ENCODE measurements at places on chromosomes 2 and 18. TPM values are rescaled to one million over a fixed set of nuclear protein-coding genes. Genes with fewer than 3 reads are reported as not detected.

Gene RPRD1A
- total RNA-seq = 68.8 TPM

Gene VIT
- total RNA-seq = not detected

Gene VAMP5
- total RNA-seq = 1.4 TPM

Gene KYNU
- not detected for total RNA-seq

Gene MYO5B
- total RNA-seq = 2.7 TPM

Gene LDLRAD4
- total RNA-seq = 0.29 TPM

Gene GYPC
- 2.0 TPM for total RNA-seq

Gene PTPRN
- total RNA-seq = 104 TPM

Gene SPATA3
- not detected for total RNA-seq

Gene ALPG
- total RNA-seq = 2.4 TPM

Gene CDK5R2
- total RNA-seq = 46.1 TPM

Gene SPHKAP
- 0.71 TPM for total RNA-seq

Gene PLGLB1
- total RNA-seq = 5.4 TPM

Gene LIPG
- total RNA-seq = 10.2 TPM

Gene SNRNP27
- 93.7 TPM for total RNA-seq

Gene SOX11
- total RNA-seq = 576 TPM
